ENCODE measurements at places on chromosomes 4 and X.
A peak's percentile ranks its signal among the peaks of the same experiment; 100 is the strongest.

DNA sequence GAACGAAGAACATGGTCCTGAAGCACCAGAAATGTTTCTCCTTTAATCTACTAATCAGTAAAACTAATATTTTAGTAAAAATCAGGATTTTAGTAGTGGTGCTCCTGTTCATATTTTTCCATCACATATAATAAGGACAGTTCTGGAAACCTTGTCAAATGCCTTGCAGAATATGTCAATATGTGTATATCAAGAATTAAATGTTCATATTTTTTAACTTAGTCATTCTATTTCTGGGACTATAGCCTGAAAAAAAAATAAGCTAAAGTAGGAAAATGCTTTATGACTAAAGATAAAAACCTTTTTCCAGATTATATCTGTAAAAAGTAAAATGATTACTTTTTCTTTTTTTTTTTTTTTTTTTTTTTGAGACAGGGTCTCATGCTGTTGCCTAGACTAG, 65.1 kb downstream of the MAB21L2 start:
- DNase-seq, result no peak

DNA sequence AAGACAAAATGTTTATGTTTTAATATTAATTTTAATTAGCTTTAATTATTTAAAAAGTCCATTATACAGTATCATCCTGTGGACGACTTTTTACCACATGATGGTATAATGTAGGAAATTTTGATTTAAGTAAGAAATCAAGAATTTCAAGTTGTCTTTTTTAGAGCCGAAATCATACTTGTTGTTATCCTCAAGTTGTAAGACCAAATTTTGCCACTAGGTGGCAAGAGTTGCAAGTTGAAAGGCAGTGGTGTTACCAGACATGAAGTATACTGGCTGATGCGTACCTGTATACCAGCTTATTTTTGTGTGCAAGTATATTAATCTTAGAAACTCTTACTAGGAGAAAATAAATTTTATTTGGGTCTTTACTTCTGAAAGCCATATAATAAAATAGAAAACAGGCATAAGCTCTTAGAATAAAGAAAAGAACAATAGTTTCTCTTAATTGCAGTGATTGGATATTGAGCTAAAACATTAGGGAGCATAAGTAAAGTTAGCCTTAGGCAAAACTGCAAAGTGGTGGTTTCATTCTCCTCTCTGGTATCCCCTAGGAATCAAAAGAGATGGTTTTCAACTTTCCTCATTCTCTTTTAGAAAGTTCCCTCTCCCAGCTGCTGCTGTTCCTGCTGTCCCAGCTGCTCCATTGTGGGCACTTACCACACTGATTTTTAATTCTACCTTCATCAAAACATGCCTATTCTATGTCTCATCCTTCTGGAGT, 118.0 kb upstream of the WDFY3 start:
- DNase-seq, result peak; percentile 2

DNA sequence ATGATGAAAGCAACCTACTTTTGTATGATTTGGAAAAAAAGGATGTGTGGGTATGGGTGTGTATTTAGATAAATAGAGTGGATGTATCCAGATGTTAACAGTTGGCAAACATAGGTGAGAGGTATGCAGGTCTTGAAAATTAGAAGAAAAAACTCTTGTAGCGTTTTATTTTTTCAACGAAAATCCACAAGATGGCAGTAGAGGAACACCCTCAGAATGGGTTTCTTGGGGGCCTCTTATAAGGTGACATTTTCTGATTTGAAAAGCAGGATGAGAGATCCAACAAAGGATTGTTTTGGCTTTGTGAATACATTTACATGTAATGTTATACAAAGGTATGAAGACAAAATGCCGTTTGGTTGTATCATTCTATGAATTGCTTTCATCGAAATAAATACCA, 68.3 kb downstream of the FMR1NB start:
- peak; percentile 42 for DNase-seq

DNA sequence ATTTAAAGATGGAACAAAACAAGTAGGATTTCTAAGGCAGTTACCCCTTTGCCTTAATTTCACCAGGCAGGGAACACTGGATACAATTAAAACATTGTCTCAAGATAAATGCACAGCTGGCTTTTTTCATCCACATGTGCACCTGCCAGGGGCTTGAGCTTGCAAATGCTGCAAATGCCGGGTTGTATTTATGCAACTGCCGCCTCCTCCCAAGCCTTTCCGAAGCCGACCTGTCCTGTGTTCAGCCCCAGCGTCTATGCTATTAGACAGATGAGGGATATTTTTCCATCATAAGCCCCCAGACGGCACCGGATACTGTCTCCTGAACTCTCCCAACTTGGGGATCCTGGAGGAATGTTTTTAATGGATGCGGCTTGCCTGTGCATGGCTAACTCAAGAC, 251.6 kb downstream of the CRLF2 start:
- no peak for DNase-seq

DNA sequence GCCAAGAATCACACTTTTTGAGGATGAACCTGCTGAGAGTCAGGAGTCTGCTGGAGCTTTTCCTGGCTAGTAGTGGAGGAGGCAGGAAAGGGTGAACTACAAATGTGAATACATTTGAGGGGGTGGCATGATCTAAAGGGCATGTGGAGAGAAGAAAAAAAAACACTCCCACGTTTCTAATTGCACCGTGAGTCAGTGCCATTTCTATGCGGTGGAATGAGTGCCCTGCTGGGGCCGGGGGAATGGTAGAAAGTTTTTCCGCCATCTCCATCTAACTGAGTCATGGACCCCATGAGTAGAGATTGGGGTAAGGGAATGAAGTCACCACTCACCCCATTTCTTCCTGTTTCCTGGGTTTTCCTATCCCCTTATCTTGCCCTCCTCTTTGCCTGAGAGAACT, 19.8 kb downstream of the BEX3 start:
- DNase-seq, result no peak

DNA sequence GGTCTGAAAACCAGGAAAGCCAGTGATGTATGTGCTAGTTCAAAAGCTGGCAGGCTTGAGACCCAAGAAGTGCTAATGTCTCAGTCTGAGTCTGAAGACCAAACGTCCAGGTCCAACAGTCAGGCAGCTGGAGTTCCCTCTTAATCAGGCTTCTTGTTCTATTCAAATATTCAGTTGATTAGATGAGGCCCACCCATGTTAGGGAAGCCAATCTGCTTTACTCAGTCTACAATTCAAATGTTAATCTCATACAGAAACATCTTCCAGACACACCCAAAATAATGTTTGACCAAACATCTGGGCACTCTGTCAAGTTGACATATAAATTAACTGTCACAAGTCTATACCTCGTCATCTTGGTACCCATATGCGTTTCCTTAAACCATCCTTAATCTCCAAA, 72.4 kb upstream of the IL2 start:
- no peak for DNase-seq

- DNase-seq, result no peak
Observed at GRCh38 chr4:10416441-10416840, 40.8 kb downstream of the ZNF518B start.

- DNase-seq, result no peak
Observed at GRCh38 chr4:36267486-36268268, 13.7 kb upstream of the DTHD1 start.

DNA sequence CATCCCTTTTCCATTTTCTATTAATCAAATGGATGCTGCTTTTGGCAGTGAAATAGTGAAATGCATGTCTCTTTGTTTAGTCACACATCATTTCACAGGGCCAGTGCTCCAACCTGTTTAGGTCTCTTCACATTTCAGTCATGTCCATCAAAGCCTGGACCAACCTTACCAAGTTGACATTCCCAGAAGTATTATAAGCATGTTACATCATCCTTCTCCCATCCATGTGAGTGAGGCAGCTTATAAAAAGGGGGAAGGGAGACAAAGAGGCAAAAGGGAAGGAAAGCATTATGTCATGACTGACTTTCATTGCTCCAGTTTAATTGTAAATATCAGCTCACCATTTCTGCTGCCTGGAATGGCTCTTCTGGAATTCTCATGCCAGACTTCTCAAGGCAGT, 94.4 kb downstream of the NWD2 start:
- DNase-seq, result no peak

DNA sequence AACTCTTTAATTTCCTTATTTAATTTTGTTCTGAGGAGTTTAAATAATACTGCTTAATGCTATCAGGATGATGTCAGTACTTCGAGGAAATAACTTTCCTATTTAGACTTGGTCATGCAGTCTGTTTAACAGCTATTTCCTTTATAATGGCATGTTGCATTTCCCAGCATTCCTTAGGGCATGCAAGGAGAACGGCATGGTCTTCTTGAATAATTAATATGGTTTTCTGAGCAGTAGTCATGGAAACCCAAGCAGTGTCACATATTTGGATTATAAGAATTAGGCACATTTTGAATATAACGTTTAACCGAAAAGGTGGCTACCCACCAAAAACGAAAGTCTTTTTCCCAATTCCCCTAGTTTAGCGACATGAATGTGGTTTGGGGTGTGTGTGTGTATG, 76.0 kb downstream of the AFF2 start:
- DNase-seq, result no peak

GRCh38 chr4:8067945-8068896, 90.4 kb downstream of the ABLIM2 start:
- DNase-seq, result no peak

GRCh38 chrX:1455948-1456280, 3.2 kb upstream of the ASMTL start:
- no peak for DNase-seq

DNA sequence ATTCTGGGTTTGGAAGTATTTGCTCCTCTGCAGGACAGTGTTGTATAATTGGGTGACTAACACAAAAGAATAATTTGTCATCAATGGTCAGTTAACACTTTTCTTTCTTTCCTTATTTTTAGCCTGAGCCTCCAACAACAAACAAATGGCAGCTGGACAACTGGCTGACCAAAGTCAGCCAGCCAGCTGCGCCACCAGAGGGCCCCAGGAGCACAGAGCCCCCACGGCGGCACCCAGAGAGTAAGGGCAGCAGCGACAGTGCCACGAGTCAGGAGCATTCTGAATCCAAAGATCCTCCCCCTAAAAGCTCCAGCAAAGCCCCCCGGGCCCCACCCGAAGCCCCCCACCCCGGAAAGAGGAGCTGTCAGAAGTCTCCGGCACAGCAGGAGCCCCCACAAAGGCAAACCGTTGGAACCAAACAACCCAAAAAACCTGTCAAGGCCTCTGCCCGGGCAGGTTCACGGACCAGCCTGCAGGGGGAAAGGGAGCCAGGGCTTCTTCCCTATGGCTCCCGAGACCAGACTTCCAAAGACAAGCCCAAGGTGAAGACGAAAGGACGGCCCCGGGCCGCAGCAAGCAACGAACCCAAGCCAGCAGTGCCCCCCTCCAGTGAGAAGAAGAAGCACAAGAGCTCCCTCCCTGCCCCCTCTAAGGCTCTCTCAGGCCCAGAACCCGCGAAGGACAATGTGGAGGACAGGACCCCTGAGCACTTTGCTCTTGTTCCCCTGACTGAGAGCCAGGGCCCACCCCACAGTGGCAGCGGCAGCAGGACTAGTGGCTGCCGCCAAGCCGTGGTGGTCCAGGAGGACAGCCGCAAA, 106.0 kb downstream of the KLHL8 start:
- DNase-seq, result peak; percentile 73

- no peak for DNase-seq
Observed at GRCh38 chr4:141330616-141331015, 109.9 kb downstream of the ZNF330 start.

DNA sequence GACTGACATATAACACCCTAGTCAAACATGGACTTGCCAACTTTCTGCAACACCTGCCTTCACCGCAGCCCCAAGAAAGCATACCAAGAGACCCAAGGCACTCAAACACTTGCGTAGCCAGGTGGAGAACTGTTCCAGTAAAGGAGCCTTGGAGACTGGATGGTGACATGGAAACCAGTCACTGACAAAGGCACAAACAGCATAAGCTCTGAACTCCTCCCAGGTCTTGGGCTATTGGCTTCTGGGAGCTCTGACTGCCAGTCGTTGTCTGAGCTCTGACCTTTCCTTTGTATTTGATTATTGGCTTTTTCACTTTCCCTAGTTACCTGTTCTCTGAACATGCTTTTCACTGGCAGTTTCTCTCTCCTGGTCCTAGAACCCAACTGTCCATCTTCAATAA, 38.3 kb downstream of the ARAP2 start:
- peak; percentile 6 for DNase-seq
